Hematopoietic multipotent progenitor cell treated with erythropoietin and hydrocortisone succinate and interleukin-3 and kit ligand, for 4 days (in vitro differentiated cells): ENCODE measurements at places on chromosomes 3 and 15.
A peak's percentile ranks its signal among the peaks of the same experiment; 100 is the strongest.

- no peak for DNase-seq
These were observed 3.1 kb upstream of the RPAP1 start for GRCh38 chr15:41546851-41547786.

GRCh38 chr15:28043691-28044091 lies 55.4 kb downstream of the OCA2 start:
- DNase-seq: no peak

GRCh38 chr15:72086920-72087648 lies 30.9 kb downstream of the MYO9A start:
- no peak for DNase-seq

GRCh38 chr3:9121366-9122001 lies 128.0 kb downstream of the SRGAP3 start:
- DNase-seq: no peak

DNA sequence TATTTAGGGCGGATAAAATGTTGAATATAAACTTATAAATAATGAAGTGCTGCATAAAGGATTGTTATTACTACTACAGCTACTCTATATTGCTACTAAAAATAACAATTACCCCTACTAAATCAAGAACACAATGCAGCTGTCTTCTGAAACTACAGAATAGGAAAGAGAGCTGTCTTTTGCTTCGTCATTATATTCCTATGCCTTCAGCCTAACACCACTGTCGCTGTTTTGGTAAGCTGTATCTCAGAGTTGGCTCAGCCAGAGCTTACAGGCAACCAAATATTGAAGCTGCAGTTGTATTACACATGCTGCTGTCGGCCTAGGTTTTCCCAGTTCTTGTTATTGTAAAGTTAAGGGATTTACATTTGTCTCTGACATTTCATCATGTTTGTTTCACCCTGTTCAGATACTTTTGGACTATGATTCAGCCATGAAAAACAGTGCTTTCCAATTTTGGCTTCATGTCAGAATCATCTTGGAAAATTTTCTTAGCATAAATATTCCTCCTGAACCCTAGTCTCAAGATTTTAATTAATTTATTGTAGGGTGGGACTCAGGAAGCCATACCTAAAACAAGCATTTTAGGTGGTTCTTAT lies 31.3 kb upstream of the LPP start:
- no peak for DNase-seq

- no peak for DNase-seq
These were observed 108.9 kb upstream of the KLF13 start for GRCh38 chr15:31217566-31218270.

- peak; percentile 62 for DNase-seq
These were observed 1.7 kb downstream of the SLC25A20 start for GRCh38 chr3:48896936-48897335.

GRCh38 chr3:131796558-131797198 lies 238.1 kb downstream of the CPNE4 start:
- DNase-seq: peak; percentile 62

DNA sequence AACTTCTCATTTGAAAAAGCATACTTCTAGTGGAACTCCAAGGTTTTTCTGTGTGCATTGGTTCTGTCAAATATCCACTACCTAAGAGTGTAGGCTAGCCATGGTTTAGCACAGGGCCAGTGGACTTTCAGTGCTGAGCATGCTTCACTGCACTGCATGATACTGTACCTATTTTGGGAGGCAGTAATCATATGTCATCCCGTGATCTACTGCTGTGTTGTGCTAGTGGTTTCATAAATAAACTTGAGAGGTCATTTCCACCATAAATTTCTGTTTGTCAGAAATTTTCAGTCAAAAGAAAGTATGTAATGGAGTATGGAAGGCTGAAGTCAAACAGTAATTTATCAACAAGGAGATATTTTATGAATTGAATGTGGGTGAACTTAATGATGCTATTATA lies 203.6 kb downstream of the ROBO1 start:
- DNase-seq: no peak

DNA sequence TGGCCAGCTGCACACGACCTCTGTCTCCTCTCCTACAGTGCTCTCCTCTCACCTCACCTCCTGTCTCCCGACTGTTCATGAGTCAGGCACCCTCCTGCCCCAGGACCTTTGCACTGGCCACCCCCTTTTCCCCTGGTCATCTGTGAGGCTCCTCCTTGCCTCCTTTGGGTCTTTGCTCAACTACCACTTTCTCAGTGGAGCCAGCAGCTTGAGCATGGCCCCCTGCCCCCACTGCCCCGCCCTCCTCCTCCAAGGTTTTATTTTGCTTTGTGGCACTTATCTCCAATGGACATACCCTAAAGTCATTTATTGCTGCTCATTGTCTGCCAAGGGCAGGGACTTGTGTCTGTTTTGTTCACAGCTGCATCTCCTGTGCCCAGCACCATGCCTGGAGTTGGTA lies 64.3 kb downstream of the MGLL start:
- DNase-seq: peak; percentile 88

DNA sequence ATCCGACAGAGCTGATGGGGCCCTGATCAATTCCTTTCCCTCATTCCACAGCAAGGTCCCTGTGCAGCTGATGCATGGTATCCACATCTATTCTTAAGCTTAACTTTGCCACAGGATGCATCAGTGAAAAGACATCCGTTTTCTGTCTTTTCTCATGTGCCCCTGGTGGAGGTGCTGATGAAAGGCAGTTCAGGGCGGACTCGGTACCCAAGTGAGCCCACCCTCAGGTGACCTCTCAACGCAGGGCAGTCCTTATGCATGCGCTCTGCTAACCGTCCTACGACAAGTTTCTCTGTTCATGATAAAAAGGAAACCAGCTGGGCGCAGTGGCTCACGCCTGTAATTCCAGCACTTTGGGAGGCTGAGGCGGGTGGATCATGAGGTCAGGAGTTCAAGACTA lies 251.4 kb downstream of the ADAMTS17 start:
- DNase-seq: no peak

DNA sequence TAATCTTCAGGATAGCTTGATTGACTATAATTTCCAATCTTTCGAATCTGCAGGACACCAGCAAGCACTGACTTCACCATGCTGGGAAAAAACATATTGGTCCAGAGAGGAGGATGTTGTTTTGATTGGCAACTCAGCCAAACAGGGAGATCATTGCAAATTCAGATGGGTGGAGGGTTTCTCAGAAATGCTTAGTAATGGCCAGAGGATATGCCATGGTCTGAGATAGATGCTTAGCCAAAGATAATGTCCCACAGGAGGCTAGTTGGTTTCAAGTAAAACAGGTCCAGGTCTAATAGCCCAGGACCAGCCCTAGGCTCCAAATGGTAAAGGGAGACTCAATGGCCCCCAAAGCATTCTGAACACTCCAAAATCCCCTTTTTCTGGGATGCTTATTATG lies 46.7 kb upstream of the CCDC80 start:
- DNase-seq: no peak

DNA sequence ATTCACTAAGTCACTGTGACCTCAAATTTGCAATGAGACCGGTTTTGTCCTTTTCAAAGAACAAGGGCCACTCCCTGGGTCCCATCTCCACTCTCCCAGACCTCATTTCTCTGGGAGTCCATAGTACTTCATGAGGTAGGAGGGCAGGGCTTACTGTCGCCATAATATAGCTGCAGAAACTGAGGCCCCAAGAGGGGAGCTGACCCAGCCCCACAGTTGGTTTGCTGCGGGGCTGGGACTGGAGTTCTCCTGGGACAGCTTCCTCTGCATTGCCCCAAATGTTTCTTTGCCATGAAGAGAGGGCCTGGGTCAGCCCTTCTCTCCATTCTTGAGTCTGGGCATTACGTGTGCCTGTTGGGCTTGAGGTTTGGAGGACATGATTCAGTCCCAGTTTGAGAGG lies 60.1 kb downstream of the ITGA11 start:
- no peak for DNase-seq

GRCh38 chr3:8365541-8365940 lies 136.1 kb upstream of the LMCD1 start:
- DNase-seq: no peak

DNA sequence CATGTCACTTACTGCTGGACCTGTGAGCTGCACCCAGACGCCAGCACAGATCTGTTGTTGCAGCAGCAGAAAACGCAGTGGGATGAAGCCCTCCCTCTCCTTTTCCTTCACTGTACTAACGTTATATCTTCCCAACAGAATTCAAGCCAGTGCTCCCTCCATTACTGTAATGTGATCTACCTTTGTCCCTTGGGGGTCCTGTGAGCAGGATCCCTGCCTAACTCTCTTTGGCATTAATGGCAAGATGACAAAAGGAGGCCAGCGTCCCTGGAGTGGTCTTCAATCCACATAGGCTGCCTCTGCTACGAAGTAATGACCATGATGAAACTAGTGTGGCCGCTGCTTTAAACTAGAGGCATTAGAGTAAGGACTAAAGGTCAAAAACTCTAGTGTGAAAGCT lies 69.3 kb upstream of the SOX14 start:
- DNase-seq: no peak

DNA sequence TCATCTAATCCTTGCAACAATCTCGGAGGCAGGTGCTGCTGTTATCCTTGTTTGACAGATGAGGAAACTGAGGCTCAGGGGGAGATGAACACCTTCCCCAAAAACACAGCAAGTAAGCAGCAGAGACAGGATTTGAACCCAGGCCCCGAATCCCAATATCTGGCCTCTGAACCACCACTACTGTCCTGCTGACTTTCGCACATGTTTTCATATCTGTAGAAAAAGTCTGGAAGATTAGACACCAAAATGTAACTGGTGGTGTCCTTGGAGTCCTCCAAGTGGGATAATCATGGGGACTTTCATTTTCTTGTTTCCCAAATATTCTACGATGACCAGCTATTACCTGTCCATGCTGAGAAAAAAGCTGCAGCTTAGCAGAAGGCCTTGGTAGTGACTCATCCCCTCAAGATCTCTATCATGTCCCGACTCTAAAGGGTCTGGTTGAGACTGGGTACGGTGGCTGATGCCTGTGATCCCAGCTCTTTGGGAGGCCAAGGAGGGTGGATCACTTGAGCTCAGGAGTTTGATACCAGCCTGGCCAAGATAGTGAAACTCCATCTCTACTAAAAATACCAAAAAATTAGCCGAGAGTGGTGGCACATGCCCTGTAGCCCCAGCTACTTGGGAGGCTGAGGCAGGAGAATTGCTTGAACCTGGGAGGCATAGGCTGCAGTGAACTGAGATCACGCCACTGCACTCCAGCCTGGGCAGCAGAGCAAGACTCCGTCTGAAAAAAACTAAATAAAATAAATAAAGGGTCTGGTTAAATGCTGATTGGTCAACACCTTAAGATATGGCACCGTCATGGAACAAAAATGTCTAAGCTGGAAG lies 8.6 kb downstream of the IRAK2 start:
- peak; percentile 31 for DNase-seq

GRCh38 chr15:90812171-90812957 lies 56.0 kb upstream of the FURIN start:
- DNase-seq: no peak

DNA sequence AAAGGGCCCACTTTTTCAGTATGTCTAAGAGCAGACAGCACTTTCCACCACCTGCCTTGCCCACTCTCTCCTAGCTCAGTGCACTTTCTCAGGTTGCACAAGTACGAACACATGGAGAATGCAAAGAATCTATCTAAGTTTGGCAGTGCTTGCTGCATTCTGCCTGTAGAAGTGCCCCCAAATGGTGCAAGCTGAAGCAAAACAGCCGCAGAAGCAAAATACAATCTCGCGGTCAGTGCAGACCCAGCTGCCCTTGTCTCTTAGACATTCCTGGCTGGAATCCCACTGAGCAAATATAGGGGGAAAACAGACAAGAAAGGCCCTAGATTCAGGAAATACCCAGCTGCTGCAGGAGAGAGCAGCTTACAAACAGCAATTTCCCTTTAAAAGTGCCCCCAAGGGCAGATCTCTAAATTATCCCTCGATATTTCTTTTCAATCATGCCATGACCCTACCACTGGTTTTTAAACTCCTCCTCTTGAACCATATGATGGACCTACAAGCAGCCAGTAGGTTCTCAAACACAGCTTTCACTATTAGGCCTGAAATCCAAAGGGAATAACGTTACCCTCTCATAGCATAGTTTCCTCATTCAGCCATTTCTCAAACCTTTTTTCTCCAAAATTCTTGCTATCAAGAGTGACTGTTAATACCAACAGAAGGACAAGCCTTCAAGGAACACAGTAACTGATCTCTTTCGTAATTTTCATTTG lies 67.0 kb downstream of the TNIK start:
- DNase-seq: no peak

GRCh38 chr3:105537371-105538080 lies 170.8 kb downstream of the ALCAM start:
- no peak for DNase-seq

- no peak for DNase-seq
These were observed 148.5 kb downstream of the SOX2 start for GRCh38 chr3:181860235-181860634.

GRCh38 chr3:188470508-188471130 lies 316.7 kb downstream of the LPP start:
- DNase-seq: no peak

DNA sequence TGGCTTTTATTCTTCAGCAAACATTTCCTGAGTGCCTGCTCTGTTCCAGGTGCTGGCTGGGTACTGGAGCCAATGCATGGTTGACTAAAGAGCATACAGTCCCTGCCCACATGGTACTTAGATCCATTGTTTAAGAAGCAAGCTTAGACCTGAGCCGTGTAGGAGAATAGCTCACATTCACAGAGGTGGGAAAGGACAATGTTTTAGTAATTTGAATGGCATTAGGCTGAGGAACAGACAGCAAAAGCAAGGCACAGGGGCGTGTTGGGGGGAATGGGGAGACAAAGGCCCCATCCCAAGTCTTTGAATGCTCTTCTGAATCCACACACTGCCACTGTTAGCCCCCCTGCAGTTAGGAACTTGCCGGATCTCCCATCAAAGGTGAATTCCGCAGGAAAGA lies 388.2 kb upstream of the RGMA start:
- no peak for DNase-seq

DNA sequence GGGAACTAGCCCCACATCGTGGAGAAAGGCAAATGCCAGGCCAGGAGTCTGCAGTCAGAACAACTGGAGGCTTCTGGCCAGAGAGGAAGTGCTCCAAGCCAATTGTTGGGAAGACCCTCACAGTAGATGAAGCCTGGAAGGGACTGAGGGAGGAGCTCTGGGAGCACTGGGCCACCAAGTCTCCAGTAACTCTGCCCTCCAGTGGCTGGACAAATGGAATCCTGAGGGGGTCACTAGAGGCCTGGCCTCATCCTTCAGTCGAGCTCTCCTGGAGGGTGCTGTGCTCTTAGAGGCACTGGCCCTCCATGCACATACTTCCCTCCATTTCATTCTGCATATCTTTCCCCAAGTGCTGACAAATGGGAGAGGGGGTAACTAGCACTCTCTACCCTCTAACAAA lies 103.0 kb downstream of the MYLK start:
- DNase-seq: no peak

GRCh38 chr3:82596805-82597204 lies 835.4 kb upstream of the GBE1 start:
- no peak for DNase-seq
